ENCODE measurements at places on chromosomes 11 and 22.

DNA sequence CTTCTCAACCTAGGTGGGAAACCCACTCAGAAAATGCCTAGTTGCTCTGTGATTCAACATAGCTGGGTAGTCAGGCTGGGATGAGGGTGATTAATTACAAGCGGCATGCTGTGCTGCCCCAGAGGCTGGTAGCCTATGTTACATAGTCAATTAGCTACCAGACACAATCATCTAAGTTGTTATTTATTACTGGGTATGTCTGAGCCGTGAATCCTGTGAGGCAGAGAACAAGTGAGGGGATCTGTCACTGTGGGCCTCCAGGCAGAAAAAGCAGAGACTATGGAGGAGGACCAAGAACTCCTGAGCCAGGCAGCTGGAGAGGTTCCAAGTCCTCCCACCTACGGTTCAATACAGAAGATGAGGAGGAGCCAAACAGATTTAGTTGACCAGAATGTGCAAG, 186.6 kb upstream of the BDNF start:
- DNase-seq, result no peak

- no peak for DNase-seq
Observed at GRCh38 chr11:102187416-102188151, 77.3 kb downstream of the YAP1 start.

GRCh38 chr11:120710354-120711131, 199.0 kb downstream of the GRIK4 start:
- peak; percentile 62 for DNase-seq

DNA sequence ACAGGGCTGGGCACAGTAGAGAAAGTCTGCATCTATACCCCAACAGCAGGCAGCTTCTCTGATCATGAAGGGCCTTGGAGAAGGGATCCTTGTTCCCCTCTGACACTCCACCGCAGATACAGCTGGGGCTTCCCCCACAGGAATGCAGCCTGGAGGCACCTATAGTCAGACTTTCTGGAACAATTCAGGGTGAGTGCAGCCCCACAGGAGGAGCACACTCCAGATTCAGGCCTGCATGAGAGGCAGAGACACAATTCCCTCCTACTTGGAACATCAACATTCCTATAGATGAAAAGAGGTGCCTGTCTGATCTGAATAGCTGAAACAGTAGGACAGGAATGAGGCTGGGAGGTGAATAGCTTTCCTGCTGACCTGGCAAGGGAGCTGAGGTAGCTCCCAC, 1298.0 kb upstream of the CNTN5 start:
- peak; percentile 6 for DNase-seq

DNA sequence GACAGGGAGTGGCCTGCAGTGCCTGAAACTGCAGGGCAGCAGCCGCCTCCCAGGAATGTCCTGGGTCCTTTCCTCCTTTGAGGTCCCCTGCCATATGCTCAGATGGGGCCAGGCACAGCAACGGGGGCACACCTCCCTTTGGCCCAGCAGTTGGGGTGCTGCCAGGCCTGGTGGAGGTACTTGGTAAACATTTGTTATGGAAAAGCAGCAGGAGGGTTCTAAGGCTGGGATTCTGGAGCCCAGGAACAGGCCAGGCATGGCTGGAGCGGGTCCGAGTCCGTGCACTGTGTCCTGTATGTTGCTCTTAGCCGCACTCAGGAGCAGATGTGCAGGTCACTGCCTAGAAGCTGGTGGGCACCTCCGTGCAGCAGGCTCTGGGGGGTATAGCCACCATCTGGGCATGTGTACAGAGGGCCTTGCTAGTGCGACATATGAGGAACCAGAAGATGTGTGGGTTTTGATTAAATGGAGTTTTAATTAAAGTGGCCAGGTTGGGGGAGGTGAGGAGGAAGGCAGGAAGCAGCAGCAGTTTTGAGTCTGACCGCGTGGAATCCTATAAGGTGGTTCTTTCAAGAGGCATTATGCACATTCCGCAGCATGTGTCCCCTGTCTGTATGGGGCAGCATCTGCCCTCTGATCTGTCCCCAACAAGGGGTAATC, 1.5 kb downstream of the ADORA2A start:
- no peak for DNase-seq

DNA sequence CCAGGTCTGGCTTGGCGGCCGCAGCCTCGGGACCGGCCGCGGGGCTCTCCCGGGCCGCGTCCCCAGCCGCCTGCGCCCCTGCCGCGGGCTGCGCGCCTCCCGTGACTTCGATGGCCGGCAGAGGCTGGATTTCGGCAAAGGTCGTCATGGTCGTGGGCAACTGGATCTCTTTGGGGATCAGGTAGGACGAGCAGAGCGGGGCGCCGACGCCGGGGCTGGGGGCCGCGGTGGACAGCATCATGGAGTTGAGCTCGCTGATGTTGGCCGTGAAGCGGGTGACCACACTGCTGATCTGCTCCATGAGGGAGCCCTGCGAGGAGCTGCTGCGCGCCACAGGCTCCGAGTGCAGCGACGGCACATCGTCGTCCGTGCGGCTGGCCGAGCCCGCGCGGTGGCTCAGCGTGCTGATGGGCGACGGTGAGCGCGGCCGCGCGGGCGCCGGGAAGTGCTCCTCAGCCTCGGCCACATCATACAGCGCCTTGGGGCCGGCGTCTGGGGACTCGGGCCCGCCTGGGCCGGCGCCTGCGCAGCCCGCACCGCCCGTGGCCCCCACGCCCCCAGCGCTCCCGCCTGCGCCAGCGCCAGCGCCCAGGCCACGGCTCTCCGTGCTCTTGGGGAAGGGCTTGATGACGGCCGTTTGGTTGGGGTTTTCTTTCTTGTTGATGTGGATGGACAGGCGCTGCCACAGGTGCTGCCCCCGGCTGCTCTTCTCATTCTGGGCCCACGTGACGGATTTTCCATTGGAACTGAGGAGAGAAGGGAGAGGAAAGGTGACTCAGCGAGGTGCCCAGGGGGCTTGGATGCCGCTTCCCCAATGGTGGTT, 171.4 kb upstream of the CTSC start:
- DNase-seq, result no peak

DNA sequence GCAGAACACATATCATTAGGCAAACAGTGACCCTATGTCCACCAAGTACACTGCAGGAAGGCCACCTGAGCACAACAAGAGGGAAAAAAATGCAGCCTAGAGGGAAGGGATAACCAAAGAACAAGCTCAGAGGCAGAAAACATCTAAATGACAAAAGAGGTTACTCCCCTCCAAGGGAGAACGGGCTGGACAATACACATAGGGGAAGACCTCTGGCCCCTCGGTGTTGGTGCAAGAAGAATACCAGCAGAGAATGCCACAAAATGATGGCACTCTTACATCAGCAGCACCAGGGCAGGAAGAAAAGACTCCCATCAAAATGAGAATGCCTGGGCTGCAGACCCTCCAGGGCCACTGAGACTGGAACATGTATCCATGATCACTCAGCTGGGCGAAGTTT, 66.6 kb upstream of the OPCML start:
- DNase-seq, result no peak

DNA sequence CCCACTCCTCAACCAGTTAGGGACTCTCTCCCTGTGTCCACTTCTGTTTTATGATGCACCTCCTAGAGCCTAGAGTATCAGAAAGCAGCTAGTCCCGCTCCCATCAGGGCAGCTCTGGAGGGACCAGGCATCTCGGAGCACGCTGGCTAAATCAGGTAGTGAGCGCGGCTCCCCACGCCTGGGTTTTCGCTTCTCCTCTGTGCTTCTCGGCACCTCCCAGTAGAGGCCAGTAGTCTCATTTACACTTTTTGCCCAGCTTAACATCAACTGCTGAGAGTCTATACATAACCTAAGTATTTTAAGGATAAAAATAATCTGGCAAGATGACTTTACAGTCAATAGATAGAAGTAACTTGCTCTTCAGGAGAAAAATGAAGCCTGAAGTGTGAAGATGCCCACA, 473.8 kb downstream of the OPCML start:
- DNase-seq, result no peak

GRCh38 chr11:33040033-33040861, 875 bp downstream of the TCP11L1 start:
- DNase-seq, result no peak

DNA sequence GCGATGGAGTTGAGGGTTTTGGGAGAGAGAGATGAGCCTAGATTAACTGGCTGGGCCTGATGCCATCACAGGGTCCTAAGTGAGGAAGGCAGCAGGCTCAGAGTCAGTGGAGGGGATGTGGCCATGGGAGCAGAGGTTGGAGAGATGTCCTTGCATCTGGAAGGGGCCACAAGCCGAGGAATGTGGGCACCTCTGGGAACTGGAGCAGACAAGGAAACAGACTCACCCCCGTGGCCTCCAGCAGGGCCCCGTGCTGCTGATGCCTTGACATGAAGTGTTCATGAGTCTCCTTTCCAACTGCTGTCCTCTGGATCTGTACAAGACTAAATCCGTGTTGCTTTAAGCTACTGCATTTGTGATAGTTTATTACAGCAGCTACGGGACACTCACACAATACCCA, 49.2 kb downstream of the SHISAL1 start:
- no peak for DNase-seq

DNA sequence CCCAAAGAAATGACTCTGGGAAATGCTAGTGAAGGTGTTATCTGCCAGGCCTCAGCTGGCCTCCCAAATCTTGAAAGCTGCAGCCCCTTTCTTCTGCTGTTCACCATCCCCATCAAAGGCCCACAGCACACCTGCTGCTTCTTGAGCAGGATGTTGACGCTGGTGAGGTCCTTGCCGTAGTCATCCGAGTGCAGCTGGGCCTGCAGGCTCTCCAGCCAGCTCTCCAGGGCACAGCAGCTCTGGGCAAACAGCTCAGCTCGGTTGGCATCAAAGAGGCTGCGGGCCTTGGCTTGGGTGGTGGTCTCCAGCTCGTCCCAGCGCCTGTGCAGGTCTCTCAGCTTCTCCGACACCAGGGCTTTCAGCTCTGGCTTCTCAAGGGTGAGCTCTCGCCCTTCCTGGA, 18.5 kb upstream of the RBM4B start:
- DNase-seq, result no peak

GRCh38 chr22:35742342-35743100, 24.8 kb downstream of the APOL5 start:
- DNase-seq, result no peak

GRCh38 chr11:67366546-67366945, 6.9 kb downstream of the CLCF1 start:
- no peak for DNase-seq

DNA sequence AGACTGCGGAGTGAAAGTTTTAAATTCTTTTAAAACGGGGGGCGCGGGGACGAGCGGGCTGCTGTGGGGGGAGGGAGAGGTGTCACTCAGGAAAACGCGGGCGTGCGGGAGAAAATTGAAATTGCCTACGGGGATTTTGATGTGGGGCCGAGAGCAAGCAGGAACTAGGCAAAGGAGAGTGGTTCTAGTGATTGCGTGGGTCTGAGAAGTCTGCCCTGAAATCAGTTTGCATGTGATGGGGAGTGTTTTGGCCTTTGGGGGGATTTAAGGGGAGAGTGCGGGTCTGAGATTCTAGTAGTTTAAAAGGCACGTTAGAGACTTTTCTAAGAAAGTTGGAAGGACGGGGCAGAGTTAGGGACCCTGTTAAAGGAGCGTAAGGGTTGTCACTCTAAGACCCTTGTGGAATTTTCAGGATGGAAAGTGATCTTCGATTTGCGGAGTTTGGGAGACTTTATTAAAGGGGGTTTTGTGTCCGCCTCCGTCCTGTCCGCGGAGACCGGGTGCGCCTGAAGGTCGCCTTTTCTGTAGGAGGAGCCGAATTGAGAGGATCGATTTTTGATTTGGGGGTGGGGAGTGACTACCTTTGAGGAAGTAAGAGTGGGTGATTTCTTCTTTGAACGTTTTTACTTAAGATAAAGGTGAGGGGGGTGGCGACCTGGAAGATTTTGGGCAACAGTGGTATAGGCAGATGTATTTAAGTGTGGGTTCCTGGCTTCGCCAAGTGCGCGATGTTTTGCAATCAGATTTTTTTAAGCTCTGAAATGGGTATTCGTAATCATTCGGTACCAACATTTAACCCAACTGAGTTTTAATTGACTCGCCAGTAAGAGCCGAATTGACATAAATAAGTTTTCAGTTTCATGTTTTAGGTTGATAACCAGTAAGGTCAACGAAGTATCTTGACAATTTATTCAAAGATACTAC, 1.1 kb downstream of the EED start:
- DNase-seq, result no peak

DNA sequence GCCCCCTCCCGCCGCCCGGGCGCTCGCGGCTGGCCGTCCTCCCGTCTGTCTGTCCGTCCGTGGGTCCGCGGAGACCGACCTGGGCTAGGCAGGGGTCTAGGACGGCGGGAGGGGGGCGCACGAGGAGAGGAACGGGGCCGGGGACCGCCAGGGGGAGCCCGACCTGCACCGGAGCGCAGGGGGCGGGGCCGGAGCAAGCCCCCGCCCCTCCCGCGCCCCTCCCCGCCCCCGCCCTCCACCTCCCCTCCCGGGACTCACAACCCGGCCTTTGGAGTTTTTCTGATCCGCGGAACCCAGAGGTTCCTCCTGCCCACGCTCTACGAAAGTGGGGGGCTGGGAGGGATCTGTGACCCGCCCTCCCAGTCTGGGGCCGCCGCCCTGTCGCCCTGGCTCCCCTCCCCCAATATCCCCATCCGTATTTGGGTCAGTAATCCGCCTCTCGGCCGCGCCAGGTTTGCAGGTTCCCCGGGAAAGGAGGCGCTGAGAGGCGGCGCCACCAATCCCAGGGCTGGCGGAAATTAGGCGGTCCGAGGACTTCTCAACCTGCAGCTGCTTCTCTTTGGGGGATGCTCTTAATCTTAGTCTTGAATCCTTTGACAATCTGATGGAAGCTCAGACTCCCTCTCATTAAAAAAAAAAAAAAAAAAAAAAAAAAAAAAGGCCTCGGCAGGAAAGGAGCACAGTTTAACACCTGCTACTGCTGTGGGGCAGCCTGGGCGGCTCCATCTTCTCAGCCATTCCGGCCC, 925 bp upstream of the KCNJ11 start:
- DNase-seq, result peak; percentile 68

- DNase-seq, result no peak
Observed at GRCh38 chr11:10304495-10305261, at the start of gene ADM. ADM (plus strand) TSS chr11:10305073; CDS start chr11:10305701, 628 bp downstream.

- no peak for DNase-seq
Observed at GRCh38 chr11:69540118-69541000, 58.9 kb downstream of the LINC01488 start.

DNA sequence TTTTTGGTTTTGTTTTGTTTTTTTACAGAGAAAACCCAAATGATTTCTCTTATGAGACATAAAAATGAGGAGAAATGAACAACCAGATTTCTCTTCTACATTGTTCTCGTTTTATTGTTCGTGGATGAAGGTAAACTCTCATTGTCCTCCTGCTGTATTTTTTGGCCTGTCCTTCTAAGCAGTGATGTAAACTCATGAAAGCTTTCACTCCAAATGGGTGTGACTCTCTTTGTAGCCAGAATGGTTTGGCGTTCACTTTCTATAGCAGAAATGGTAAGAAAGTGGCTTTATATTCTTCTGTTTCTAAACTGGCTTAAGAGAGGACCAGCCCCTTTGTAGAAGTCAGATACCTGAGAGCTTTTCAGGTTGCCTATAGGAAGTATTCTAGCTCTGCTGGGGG, 15.5 kb upstream of the BMAL1 start:
- no peak for DNase-seq
